ENCODE measurements at places on chromosomes 5 and 9. TPM values are rescaled to one million over a fixed set of nuclear protein-coding genes. Genes with fewer than 3 reads are reported as not detected.

GRCh38 chr9:76873056-76873792, 32.7 kb downstream of the PRUNE2 start:
- no peak for DNase-seq

- DNase-seq = no peak
These were observed 22.3 kb downstream of the NCS1 start for GRCh38 chr9:130194378-130194932.

DNA sequence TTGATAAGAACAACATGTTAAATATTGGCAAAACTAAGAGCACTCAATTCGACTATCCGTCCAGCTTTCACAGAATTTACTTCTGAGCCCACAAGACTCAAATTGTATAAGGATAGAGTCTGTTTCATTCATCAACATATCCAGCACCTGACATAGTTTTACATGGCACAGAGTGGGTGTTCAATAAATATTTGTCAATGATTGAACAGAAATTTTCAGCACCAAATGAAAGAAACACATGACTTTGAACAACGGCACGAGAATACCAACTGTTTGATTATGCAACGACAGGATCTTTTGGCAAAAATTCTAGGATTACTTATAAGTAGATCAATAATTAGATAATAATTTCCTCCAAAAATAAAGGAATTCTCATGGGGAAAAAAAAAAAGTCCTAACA, 41.8 kb downstream of the SKP2 start:
- no peak for DNase-seq

DNA sequence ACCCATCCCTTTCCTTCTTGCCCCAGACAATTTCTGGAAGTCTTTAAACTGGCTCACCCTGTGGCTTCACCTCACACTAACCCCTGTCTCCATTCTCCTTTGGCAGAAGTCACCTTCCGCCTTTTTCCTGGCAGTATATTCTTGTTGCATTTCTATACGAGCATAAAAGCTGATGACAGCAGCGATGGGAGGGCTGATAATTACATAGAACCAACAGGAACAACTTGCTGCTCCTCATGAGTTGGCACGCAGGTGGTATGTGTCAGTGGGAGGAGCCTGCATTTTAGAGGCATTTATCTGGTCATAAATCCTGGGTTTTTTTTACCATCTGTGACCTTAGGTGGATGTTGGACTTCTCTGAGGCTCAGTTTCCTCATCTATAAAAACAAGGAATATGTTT, 61.4 kb upstream of the CKMT2 start:
- DNase-seq = peak; percentile 37

DNA sequence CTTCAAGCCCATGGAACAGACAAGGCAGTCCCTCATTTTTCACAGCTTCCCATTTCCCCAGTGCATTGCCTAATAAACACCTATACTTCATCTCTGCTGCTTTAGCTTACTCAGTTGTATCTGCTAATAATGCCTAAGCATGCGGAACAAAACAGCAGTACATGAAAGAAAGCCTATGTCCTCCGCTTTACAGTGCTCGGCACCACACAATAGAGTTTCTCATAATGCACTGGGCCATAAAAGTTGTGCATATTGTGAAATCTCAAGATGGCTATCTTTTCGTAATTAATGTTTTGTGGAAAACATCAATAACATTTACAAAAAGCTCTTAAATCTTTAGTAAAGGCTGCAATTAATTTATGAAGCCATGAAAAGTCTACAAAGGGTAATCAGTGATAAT, 69.3 kb downstream of the DENND1A start:
- DNase-seq = no peak

GRCh38 chr5:135822959-135823358, 11.5 kb upstream of the SLC25A48 start:
- DNase-seq = no peak

DNA sequence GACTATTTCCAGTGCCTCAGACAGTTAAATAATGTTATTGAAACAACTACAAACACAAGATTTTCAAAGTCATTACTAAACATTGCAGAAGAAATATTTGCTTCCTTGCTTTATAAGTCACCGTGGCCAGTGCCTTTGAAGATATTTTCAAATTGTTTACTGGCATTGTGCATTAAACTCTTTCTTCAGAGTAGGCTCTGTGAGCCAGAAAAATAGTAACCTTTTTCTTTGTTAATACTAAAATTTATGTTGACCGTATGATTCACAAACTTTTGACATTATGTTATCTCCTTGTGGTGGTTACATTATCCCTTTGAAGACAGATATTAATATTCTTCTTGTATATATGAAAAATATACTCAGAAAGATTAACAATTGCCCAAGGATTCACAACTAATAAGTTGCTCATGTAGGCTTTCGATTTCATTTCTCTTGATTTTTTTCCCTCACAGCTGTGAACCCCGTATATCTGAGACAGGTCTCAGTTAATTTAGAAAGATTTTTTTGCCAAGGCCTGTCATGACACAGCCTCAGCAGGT, 140.1 kb downstream of the NR3C1 start:
- no peak for DNase-seq

DNA sequence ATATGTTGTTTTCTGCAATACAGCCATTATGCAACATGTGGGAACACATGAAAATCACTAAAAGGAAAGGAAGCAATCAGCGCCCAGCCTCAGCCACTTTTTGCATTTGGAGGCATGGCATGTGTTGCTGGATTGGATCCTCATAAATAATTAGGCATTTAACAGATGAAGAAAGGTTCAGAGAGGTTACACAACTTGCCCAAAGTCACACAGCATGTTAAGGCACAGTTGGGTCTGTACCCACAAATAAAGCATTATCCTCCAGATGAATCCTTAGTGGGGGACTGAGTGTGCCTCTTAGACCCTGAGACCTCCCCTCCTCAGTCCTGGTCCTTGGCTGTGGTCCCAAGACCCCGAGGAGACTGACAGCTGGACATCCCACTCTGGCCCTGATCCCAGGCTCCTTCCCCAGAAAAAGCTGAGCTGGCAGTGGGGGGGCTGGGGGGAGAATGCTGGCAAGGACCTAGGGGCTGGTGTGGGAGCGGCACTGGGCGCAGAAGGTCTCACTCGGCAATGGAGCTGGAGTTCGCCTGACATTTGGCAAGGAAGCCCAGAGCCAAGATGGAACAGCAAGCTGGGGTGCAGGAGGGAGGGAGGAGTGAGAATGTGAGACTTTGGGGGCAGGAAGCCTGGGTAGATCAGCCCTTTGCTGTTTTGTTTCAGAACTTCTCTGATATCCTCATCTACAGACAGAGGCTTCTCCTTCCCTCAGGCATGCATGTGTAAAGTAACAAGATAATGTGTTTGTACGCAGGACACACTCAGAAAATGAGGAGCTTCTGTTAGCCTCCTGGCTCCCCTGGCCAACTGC, 6.9 kb upstream of the AKNA start:
- no peak for DNase-seq

- no peak for DNase-seq
These were observed 151.2 kb downstream of the TTC39B start for GRCh38 chr9:15155826-15156225.

DNA sequence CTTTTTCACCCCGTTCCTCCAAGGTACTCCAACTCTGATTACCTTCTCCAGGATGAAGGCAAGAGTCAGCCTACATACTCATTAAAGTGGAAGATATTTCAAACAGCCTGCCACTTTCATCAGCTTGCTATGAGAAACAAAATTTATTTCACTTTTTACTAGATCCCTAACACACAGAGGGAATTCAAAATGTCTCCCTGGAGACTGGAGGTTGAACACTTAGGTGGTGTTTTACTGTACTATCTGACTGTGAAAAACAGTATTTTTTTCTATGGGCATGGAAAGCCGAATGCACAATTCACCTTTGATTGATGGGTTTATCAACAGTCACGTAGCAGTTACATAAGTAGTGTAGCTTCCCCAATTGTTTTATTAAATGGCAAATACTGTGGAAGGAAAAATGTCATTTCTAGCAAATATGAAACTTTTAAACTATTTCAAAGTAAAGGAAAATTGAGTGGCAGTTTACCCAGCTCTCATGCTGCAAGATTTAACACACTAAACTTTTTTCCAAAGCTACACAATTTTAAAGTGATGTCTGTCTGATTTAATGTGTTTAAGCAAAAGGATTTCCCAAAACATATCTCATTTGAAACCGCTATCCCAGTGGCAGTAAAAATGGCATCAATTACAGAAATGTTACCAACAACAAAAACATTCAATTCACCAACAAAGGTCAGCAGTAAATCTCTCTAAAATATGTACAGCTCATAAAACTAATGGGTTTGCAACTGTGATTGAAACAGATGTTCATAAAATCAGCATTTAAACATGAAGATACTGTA, 125.0 kb upstream of the TLE4 start:
- DNase-seq = no peak

- DNase-seq = peak; percentile 21
These were observed 459.6 kb downstream of the ACTL7B start for GRCh38 chr9:108396193-108396592.

GRCh38 chr9:3457175-3457574, 68.6 kb downstream of the RFX3 start:
- no peak for DNase-seq

- no peak for DNase-seq
These were observed 666.6 kb downstream of the SEMA5A start for GRCh38 chr5:8879248-8879647.

DNA sequence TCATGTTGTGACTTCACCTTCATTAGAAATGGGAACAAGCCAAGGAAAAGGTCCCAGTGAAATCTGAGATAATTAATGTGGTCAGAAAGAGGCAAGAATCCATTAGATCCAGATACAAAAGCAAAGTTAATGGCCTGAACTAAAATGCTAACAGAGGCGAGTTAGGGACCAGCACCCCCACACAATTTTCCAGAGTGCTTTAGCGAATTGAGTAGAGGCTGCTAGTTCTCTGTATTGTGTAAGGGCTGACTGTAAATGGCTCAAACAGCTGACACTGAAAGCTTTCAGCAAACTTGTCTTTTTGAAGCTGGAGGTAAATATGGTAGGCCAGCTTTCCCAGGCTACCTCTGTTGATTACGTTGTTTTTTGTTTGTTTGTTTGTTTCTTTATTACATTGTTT, 75.5 kb downstream of the CSNK1A1 start:
- no peak for DNase-seq

DNA sequence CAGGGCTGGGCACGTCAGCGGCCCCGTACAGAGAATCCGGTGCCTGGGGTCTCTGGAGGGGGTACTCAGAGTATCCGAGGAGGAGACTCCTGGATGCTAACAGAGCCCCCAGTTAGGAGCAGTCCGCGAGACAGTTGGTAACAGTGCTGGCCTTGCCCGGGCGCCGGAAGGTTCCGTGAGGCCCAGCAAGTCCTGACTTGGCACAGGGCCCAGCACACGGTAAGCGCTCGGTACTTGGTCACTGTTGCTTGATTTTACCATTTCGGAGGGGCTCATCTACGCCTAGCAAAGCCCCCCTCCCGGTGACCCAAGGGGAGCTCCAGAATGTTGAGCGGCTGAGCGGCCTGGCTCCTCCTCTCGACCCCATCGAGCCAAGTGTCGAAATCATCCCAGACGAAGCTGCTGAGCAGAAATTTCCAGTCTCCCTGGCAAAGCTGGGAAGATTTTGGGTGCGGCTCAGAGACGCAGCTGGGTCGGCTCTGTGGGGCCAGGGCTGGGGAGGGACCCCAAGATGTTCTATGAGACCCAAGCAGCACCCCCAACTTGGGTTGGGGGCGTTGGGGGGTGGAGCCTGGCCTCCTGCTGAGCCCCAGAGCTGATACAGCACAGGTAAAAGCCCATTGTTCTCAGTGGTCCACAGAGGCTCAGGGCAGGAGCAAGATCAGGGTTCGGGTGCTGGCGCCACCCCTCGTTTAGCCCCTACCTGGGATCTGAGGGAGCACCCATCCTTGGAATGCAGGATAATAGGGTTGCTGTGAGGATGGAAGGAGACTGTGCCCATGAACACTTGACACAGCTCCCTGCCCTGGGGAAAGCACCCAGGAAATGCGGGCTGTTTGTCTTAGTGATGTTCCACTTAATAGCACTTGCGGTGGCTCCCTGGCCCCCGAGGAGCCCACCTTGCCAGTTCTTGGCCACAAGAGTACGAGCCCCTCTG, 137.2 kb downstream of the C9orf50 start:
- DNase-seq = peak; percentile 88

- DNase-seq = peak; percentile 4
These were observed 158.7 kb downstream of the NMUR2 start for GRCh38 chr5:152246401-152246800.

PTGES gene
- 2.5 TPM for total RNA-seq

ACOT12 gene
- total RNA-seq = not detected

ARSK gene
- 2.0 TPM for total RNA-seq

GPR151 gene
- not detected for total RNA-seq

NR2F1 gene
- total RNA-seq = 4.9 TPM
